ENCODE measurements at places on chromosomes 5 and 9. TPM values are rescaled to one million over a fixed set of nuclear protein-coding genes. Genes with fewer than 3 reads are reported as not detected.

DNA sequence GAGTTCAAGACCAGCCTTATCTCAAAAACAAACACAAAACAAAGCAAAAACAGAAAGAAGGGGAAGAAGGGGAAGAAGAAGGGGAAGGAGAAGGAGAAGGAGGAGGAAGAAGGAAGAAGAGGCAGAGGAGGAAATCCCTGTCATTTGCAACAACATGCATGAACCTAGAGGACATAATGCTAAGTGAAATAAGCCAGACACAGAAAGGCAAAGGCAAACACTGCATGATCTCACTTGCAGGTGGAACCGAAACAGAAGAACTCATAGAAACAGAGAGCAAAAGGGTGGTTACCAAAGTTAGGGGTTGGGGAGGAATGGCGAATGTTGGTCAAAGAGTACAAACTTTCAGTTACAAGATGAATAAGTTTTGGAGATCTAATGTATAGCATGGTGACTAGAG lies 135.4 kb downstream of the UGCG start:
- no peak for DNase-seq

DNA sequence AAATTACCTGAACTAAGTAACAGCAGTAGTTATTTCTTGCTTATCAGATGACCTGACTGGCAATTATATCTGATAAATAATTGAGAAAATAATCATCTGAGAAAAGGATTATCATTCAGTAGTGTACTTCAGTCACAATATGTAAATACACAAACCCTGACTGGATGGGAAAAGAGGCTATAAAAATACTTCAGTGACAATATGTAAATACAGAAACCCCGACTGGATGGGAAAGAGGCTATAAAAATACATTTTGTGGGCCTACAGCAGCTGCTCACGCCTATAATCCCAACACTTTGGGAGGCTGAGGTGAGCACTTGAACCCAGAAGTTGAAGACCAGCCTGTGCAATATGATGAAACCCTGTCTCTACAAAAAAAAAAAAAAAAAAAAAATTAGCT lies 11.1 kb downstream of the UBAP2 start:
- no peak for DNase-seq

EIF4E1B gene
- not detected for total RNA-seq

DNA sequence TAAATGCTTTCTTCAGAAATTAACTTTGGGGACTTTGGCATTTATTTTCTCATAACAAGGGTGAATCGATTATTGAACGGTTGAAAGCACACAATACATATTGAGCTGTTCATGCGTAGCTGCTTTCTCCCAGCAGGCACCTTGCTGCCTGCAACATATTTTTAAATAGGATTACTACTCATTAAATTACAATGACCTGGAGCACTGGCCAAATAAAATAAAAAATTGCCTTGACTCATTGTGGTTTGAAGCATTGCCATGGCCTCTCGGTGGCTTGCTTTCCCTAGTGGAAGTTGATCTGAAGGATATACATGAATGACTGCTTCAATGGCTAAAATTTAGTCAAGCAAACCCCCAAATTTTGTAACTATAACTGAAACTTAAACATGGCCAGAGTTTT lies 181.6 kb upstream of the NUDT12 start:
- DNase-seq = no peak

- DNase-seq = no peak
Observed at GRCh38 chr9:82031538-82032280, 43.1 kb downstream of the SPATA31D1 start.

ZNF618 gene
- 3.3 TPM for total RNA-seq

- DNase-seq = no peak
Observed at GRCh38 chr9:103900466-103900865, 193.6 kb upstream of the SMC2 start.

- peak; percentile 49 for DNase-seq
Observed at GRCh38 chr5:91382530-91383026, 539 bp downstream of the ARRDC3 start.

GRCh38 chr5:15472116-15472515 lies 27.9 kb upstream of the FBXL7 start:
- DNase-seq = no peak

DNA sequence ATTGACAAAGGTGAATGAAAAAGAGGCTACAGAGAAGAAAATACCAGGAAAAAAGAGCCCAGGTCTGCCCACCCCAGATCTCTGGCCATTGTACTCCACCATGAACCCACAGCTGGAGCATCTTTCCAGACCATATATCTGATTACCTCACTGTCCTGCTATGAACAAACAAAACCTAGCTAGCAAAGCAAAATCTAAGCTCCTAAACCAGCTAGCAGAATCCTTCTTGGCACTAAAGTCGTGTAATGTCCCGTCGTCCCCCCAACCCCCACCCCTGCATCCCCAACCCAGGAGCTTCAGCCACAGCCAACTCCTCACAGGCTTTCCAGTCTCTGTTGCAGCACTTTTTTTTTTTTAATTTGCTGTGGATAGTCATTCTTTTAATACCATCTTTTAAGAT lies 2.5 kb downstream of the C1QTNF3 start:
- no peak for DNase-seq

- no peak for DNase-seq
Observed at GRCh38 chr5:16459451-16459850, 6.1 kb downstream of the ZNF622 start.

DNA sequence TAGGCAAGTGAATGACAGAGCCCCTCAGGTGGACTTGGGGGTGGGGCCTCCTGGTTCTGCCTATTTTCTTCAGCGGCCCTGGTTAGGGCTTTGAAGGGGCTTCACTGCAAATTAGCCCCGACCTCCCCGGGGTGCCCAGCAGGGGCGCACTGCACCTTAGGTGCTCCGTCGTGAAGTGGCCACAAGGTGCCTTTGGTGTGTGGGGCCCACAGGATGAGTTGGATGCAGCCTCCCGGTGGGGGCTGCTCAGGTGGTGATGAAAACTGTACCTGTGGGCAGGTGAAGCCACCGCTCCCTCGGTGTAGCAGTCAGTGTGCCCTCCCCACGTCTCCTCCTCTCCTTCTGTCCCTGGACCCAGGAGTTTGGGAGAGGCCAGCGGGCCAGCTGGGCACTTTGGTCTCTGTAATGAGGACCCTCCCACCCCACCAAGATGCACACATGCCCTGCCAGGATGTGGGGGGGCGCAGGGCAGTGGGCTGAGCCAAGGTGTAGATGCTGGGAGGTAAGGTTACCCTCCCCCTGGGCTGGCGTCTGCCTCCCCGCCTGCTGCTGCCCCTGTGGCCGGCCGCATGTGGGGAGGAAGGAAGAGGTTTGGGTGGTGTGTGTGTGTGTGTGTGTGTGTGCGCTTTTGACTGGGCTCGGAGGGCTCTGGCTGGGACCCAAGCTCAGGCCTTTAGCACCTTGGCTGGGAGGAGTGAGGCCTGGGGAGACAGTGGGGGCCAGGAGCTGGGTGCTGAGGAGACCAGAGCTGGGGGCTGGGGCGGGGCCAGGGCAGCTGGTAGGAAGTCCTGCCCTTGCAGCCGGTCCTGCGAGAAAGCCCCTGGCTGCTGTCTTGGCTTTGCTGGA lies 55.6 kb downstream of the RXRA start:
- peak; percentile 66 for DNase-seq

DNA sequence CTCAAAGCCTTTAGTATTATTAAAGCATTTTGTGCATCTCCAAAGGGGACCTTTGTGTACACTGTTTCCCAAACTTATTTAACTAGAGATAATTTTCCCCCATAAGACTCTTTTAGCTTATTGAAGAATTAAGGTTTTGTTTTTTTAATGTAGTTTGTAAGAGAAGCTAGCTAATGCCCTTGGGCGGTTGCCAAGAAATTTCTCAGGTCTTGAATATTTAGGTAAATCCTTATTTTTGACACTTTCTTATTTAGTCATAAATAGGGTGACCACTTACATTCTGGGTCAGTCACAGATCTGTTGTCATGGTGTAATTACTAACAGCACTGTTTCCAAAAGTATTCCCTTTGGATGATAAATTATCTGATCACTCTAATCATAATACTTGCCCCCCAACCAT lies 27.2 kb downstream of the TNFAIP8 start:
- no peak for DNase-seq

ELOVL7 gene
- 25.4 TPM for total RNA-seq

DNA sequence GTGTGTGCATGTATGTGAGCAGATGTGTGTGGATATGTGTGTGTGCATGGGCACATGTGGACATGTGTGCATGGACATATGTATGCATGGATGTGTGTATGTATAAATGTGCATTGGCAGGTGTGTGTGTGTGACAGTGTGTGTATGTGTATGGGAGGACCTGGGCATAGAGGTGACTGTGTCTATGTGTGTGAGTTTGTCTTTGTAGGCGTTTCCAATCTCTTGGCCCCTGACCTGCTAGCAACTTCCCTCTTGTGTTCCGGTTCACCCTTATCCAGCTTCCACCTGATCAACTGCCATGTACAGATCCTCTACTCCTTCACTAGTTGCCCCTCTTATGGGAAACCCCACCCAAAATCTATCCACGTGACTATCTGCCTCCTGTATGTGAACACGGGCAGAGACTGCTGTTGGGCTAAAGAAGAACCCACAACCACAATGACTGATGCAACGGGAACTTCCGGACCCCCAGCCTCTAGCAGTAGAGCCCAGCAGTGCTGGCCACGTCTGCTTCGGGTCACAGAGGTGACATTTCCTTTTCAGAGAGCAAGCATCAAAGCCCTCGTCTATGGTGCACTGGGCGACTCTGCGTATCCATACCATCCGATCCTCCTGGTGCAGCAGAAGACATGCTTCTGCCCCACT lies 24.9 kb upstream of the GADD45G start:
- no peak for DNase-seq

- no peak for DNase-seq
Observed at GRCh38 chr9:70046274-70047070, 2.8 kb downstream of the MAMDC2 start.

DNA sequence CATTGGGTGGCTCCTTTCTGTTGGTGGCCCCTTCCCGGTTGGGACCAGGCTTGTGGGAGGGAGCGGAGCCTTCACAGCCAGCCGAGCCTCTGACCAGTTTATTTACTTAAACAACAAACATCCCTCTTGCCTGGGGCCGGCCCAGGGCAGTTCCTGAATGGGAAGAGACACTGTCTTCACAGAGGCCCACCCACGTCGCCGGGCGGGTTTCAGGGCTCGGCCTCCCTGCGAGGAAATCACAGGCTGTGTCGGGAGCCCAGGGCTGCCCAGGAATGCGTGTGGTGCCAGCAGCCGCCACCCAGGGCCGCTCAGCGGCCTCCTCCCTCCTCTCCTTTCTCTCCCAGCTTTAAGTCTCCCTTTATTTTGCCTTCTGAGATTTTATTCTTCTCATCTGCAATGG lies 132.5 kb downstream of the HSD17B3 start:
- peak; percentile 66 for DNase-seq

SNCB gene
- not detected for total RNA-seq

NR2F1-AS1 gene
- total RNA-seq = 2.4 TPM

GRCh38 chr9:3045153-3045552 lies 201.3 kb upstream of the PUM3 start:
- no peak for DNase-seq

- no peak for DNase-seq
Observed at GRCh38 chr9:116262448-116262847, 108.9 kb downstream of the PAPPA start.

DNA sequence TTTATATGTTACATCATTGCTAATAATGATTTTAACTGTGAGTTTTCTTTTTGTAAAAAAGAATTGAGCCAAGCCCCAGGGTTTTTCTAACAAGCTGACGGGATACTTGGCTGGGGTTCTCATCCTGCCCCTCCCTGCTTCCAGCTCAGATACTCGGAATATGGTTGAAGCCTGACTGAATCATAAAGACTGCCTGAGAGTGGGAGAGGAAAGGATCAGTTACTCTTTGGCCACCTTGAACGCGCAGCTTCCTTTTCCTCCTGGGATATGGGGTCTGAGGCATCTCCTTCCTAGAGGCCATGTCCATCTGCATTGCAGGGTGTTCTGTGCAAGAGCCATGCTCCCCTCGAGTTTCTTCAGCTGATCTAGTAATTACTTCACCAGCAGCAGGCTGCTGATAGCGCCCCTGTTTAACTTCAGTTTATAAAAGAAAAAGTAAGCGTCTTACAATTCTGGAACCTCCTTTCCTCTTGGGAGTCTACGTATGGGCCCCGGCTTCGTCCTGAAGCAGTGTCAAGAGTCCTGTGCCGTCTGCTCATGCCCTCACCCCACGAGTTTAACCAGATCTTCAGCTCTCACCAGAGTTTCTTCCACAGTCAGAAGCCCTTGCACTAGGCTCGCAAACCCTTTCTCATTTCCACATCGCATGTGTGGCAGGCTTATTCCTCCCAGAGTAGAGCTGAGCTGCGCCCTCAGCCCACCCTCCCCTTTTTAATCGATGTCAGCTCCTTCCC lies 130.0 kb downstream of the MVB12B start:
- DNase-seq = no peak

GRCh38 chr5:134079748-134080581 lies 34.5 kb upstream of the TCF7 start:
- no peak for DNase-seq

GRCh38 chr5:1782385-1783215 lies 17.0 kb downstream of the MRPL36 start:
- DNase-seq = no peak

TRAF1 gene
- 3.1 TPM for total RNA-seq

CDH9 gene
- not detected for total RNA-seq

DNA sequence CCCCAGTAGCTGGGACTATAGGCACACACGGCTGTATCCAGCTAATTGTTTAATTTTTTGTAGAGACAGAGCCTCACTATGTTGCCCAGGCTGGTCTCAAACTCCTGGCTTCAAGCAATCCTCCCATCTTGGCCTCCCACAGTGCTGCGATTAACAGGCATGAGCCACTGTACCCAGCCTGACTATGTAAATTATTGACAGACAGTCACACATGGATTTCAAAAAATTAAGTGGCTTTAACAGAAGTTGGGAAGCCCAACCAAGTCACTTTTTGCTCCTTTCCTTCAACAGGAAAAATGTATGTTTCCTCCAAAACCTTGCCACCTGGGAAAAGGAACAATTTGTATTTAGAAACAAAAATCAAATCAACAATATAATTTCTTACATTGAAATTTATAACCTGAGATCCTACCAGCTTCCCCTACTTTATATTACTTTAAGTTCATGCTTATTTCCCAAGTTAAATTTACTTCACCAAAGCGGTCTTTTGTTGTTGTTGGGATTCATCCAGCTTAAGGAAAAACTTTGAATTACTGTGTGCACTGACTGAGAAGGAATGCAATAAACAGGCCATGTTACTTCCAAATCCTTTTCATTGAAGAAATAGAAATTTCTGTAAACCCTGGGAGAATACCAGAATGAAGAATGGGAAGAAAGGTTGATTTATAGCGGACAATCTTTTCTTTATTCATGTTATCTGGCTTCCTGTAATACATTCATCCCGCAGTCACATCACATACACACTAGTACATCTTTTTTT lies 8.6 kb downstream of the PCA3 start:
- no peak for DNase-seq

FOXD4L6 gene
- not detected for total RNA-seq

GRCh38 chr5:127878174-127878750 lies 175.1 kb downstream of the CCDC192 start:
- DNase-seq = peak; percentile 81

GRCh38 chr9:90872835-90873294 lies 71.2 kb downstream of the SYK start:
- DNase-seq = no peak

ZBTB43 gene
- 16.3 TPM for total RNA-seq

DNA sequence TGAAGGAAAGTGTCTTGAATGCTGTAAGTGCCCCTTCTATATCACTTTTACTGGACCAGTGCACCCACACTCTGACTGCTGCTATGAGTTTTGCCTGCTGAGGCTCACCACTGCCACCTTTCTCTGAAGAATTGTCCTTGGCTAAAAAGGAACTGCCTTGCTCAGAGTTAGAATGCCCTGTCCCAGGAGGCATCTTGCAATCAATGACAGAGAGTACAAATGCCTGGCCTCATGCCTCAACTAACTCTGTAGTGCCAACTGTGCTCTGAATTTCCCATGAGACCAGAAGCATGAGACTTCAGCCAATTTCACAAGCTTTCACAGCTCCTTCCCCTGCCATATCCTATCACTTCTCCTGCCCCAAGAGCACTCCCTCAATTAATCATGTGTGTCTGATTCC lies 569.7 kb downstream of the ZNF608 start:
- DNase-seq = no peak

TMC1 gene
- total RNA-seq = 0.42 TPM
